Activated CD8-positive, alpha-beta memory T cell treated with anti-CD3 and anti-CD28 coated beads for 36 hours (primary cell): ENCODE measurements at places on chromosomes 13 and 19. TPM values are rescaled to one million over a fixed set of nuclear protein-coding genes. Genes with fewer than 3 reads are reported as not detected.

KIR2DL4 gene
- total RNA-seq, result 0.21 TPM

EPS8L1 gene
- 1.5 TPM for total RNA-seq

PPFIA3 gene
- 4.7 TPM for total RNA-seq

IGFL3 gene
- not detected for total RNA-seq

NECTIN2 gene
- total RNA-seq, result 0.36 TPM

ZNF90 gene
- 16.7 TPM for total RNA-seq

SSC5D gene
- 0.63 TPM for total RNA-seq

C1QTNF9B gene
- not detected for total RNA-seq

ZNF497 gene
- 1.5 TPM for total RNA-seq

ZNF492 gene
- 2.0 TPM for total RNA-seq

PLVAP gene
- not detected for total RNA-seq

NLRP7 gene
- not detected for total RNA-seq

FAAP24 gene
- 8.3 TPM for total RNA-seq

ATXN8OS gene
- total RNA-seq, result not detected

ZNF223 gene
- total RNA-seq, result 1.3 TPM

RNF17 gene
- not detected for total RNA-seq

N4BP2L1 gene
- 10.7 TPM for total RNA-seq

TNFSF9 gene
- total RNA-seq, result 6.3 TPM

NFIX gene
- 3.5 TPM for total RNA-seq

ATP7B gene
- total RNA-seq, result 0.75 TPM

MCEMP1 gene
- total RNA-seq, result not detected

PRRG2 gene
- total RNA-seq, result 1.4 TPM

TNNI3 gene
- total RNA-seq, result not detected

DLL3 gene
- 1.6 TPM for total RNA-seq

BCAM gene
- total RNA-seq, result not detected

IQCN gene
- 0.59 TPM for total RNA-seq

DCLK1 gene
- total RNA-seq, result not detected

AMH gene
- 6.3 TPM for total RNA-seq

LACC1 gene
- 3.8 TPM for total RNA-seq

SLC1A6 gene
- not detected for total RNA-seq

IGLON5 gene
- 0.19 TPM for total RNA-seq

SLITRK6 gene
- total RNA-seq, result not detected

KCNRG gene
- total RNA-seq, result 0.86 TPM

SYNGR4 gene
- total RNA-seq, result not detected

GSX1 gene
- total RNA-seq, result not detected

KLK12 gene
- total RNA-seq, result not detected

RASAL3 gene
- 104 TPM for total RNA-seq

LMTK3 gene
- total RNA-seq, result 3.8 TPM

PTGER1 gene
- total RNA-seq, result 0.34 TPM

KLK3 gene
- total RNA-seq, result not detected

LYPD5 gene
- 0.32 TPM for total RNA-seq

CYP4F2 gene
- 0.36 TPM for total RNA-seq

CBY2 gene
- total RNA-seq, result not detected

CLN5 gene
- 17.4 TPM for total RNA-seq

METTL21C gene
- total RNA-seq, result not detected

CEACAM20 gene
- not detected for total RNA-seq

NXNL1 gene
- total RNA-seq, result not detected

LIM2 gene
- 1.2 TPM for total RNA-seq

SULT2B1 gene
- total RNA-seq, result not detected

DIAPH3 gene
- 18.8 TPM for total RNA-seq

ASPDH gene
- total RNA-seq, result not detected

HNRNPM gene
- 334 TPM for total RNA-seq

ZNF536 gene
- not detected for total RNA-seq

STX10 gene
- 62.8 TPM for total RNA-seq

OR10H1 gene
- not detected for total RNA-seq

SULT2A1 gene
- total RNA-seq, result not detected

SAE1 gene
- 152 TPM for total RNA-seq
